ENCODE measurements at places on chromosomes 5 and 9. TPM values are rescaled to one million over a fixed set of nuclear protein-coding genes. Genes with fewer than 3 reads are reported as not detected.

DNA sequence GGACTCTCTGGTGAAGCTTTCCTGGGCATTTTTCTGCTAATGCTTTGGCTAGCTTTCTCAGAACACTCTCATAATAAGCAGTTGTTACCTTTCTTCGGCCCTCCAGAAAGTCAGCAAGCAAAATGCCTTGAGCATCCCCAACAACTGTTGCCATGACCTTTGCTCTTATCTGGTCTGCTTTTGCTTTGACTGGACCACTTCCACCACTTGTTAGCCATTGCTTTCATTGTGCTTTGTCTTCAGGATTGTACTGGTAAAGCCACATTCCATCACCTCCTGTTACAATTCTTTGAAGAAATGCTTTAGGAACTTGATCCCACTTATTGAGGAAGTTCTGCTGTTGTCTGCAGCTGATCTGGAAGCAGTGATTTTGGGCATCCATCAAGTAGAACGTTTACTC, 35.7 kb downstream of the RAD50 start:
- DNase-seq = no peak

- DNase-seq = no peak
These were observed 195.5 kb downstream of the TMEM167A start for GRCh38 chr5:82881571-82882174.

Gene PGM5
- total RNA-seq = not detected

Gene ANKRD34B
- not detected for total RNA-seq

All from OCI-LY7 (cell line).